Stimulated activated CD4-positive, alpha-beta T cell treated with anti-CD3 and anti-CD28 coated beads, Interleukin-12 subunit alpha, Interleukin-12 subunit beta, amount 100 ng/mL, for 48 hours (primary cell): ENCODE measurements at places on chromosomes 13 and 19.
A peak's percentile ranks its signal among the peaks of the same experiment; 100 is the strongest.

- no peak for DNase-seq
Observed at GRCh38 chr13:51052581-51052980, 58.5 kb downstream of the C13orf42 start.

- DNase-seq = no peak
Observed at GRCh38 chr13:101298517-101298916, 117.8 kb downstream of the NALCN start.

GRCh38 chr19:4473011-4473762, 1.1 kb downstream of the HDGFL2 start:
- no peak for DNase-seq

- peak; percentile 82 for DNase-seq
Observed at GRCh38 chr19:13588957-13589833, 82.9 kb upstream of the CACNA1A start.

DNA sequence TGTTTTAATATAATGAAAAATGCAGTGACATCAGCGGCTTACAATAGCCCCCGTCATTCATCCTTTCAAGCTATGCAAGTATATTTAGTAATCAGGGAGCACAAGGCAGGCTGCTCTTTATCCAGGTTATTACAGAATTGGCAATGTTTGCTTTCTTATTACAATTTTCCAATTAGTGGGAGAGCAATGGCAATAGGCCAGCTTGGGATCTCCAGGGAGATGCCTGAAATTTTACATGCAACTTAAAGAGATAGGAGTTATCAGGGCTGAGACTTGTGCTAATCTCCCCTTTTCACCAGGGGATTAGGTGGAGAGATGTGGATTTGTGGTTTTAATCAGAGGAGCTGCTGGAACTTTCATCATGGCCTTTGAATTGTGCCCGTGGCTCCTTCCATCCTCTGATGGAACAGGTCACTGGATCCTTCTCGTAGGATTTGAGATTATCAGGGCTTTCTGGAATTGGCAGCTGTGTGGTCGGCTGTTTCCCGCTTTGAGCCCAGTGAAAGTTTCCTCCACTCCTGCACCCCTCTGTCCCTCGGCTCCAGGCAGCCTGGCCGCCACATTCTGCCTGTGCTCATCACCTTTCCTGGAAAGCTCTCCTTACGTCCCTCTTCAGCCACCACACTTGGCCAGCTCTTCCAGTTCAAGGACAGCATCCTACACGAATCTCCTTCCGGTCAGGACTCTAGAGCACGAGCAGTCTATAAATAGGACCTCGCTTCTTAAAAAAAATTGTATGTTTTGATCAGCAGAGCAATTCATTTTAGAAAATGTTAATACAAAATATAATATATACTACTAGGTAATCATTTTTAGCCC, 47.0 kb downstream of the CBY2 start:
- DNase-seq = no peak

DNA sequence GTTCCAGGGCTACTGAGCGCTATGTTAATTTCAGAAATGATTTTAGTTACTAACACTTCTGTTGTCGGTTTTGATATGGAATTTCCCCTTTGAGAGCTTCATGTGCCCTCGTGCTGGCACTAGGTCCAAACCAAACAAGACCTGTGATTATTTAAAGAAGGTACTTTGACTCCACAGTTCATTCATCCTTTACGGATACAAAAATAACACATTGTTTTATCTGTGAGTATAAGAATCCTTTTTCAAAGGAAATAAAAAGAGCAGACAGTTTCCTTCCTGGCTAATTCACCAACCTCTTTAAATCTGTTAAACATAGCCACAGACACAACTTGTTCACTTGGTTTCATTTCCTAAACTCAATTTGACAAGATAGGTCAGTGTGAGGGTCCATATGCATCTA, 141.2 kb downstream of the FLT1 start:
- DNase-seq = no peak

DNA sequence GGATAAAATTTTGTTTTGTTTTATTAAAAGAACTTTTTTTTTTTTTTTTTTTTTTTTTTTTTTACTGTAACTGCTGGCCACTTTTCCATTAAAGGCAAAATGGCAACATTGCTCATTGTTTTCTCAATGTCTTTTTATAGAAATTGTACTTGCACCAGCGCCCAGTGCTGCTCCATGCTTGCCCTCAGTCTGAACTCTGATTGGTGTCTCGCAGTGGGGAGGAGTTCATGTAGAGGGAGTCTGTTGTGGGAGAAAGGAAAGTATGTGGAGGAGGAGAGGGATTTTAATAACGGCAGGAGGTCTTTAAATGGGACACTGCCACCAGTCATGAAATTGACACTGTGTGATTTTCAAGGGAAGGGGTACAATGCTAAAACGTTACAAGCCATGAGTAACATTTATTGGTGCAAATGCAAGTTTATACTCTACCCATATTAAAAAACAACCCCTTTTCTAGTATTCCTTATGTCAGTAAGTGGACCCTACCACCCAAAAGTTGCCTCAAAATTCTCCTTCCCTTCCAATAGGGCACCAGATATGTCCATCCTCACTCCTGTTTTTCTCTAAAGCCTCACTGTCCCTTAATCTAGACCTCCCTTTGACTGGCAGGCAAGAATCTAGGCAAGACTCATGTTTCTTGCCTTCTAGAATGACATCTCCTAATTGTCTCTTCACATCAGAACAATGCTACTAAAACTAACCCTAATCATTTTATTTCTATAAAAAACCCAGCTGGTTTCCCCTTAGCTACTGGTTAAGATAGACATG, 3.2 kb downstream of the RASL11A start:
- DNase-seq = no peak

- no peak for DNase-seq
Observed at GRCh38 chr13:59157181-59157580, 1006.5 kb downstream of the DIAPH3 start.

DNA sequence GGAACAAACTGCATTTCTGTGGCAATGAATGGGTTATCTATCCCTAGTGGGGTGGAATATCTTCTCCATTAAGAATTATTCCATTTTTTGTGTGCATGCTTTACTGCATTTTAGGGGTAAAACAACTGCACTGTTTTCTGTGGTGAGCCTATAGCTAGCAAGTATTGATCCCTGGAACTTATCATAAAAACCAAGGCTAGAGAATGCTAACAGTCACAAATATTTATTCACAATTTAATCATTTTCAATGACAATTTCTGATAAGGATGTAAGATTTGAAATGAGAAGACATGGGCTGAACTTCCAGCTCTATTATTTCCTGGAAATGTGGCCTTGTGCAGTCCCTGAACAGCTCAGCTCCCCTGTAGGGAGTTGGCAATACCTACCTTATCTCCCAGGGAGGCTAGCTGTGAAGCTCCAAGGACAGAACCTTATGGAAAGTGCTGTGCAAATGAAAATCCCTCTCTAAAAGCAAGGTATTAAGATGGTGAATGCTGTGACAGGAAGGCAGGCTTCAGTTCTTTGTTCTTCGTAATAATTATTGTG, 51.5 kb upstream of the FAM216B start:
- no peak for DNase-seq

DNA sequence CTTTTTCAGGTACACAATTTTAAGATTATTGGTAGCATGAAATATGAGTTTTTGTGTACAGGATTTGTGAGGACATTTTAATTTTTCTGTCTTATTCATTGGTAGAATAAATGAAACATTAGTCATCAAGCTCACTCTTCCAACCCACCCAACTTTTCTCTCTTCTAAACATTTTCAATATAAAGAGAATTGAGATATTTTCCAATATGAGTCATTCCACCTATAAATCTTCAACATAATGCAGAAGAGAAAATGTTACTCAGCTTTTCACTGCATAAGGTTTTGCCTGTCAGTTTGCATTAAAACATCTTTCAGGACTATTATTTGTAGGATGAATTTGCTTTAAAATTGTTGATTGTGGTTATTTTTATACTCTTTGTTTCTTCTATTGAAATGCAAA, 330.7 kb downstream of the PCDH20 start:
- no peak for DNase-seq

GRCh38 chr19:41159881-41160280, 33.1 kb upstream of the CYP2S1 start:
- DNase-seq = no peak

- DNase-seq = no peak
Observed at GRCh38 chr13:64453831-64454230, 2776.3 kb downstream of the PCDH9 start.

DNA sequence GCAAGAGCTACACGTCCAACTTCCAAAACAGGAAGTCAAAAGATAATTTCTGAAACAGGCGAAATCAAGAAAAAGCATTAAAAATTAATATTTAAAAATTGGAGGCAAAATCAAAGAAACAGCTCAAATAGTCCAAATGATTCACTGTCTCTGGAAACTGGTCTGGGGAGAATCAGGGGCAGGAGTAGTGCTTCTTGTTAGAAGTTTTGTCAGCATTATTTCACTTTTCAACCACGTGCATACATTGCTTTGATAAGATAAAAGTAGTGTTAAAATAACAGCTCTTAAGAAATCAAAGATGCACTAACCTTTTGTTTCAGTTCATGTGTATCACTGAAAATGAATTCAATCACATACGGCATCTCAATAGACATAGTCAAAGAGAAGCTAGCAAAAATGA, 53.8 kb downstream of the PARP4 start:
- no peak for DNase-seq
